RWPE1 (cell line): ENCODE measurements at places on chromosomes 16 and 17.

DNA sequence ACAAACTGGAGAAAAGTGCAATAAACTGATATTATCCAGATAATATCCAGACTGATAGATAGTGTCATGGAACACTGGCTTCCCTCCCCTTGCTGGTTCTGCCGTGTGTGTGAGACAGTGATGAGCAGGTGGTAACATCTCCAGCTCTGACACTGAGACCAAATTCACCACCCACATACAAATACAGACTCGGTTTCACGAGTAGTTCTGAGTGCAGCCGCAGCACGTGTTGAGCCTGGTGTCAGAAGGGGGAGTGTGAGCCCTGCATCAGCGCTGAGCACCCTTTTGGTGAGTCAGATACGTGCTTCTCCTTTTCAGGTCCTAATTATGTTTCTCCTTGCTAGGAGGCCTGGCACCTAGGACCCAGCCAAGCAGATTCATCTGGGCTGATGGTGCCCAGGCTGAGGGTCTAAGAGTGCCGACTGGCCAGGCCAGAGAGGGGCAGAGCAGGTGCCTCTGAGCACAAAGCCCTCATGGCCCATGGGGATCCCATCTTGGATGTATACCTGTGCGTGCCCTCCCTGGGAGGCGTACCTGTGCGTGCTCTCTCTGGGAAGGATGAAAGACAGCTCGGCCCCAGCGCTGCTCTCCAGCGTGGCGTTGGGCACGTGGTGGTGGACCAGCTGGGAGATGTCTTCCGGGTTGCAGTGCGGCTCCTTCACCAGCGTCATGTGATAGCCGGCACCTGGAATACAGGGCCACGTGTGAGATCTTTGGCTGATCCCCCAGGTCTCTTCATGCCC is 27.3 kb upstream of the RNPS1 start:
- no peak for DNase-seq

DNA sequence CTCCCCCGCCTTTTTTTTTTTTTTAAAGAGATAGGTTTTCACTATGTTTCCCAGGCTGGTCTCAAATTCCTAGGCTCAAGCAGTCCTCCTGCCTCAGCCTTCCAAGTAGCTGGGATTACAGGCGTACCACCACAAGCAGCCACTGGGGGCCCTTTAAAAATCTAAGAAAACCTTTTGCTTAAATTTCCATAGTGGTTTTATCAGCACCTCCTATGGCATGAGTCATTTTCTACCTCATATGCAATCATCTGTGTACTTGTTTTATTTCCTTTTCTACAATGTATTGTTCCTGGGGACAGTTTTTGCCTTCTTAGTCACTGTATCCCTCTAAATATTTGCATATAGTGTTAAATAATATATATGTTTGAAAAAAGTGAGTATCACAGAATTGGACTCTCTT is 29.2 kb downstream of the GNA13 start:
- DNase-seq, result peak; percentile 83

DNA sequence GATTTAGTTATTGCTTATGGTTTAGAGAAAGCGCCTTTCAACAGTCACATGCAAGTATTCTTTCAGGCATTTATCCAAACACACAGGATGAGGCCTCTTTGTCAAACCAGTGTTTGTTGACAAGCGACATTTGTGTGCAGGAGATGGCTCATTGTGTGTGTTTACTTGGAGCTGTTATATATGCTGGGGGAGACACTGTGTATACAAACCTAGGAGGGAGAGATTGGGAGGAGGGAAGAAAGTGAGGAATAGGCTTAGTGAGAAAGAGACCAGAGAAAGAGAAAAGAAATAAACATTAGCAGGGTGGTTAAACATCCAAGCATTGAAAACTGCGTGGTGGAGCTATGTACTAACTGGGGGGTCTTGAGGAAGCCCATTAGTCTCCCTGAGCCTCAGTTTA is 437.6 kb downstream of the MAF start:
- no peak for DNase-seq

- DNase-seq, result no peak
Measured at GRCh38 chr16:78075800-78076199, 23.7 kb upstream of the WWOX start.

- DNase-seq, result no peak
Measured at GRCh38 chr16:57758331-57759117, 23.0 kb downstream of the KATNB1 start.

DNA sequence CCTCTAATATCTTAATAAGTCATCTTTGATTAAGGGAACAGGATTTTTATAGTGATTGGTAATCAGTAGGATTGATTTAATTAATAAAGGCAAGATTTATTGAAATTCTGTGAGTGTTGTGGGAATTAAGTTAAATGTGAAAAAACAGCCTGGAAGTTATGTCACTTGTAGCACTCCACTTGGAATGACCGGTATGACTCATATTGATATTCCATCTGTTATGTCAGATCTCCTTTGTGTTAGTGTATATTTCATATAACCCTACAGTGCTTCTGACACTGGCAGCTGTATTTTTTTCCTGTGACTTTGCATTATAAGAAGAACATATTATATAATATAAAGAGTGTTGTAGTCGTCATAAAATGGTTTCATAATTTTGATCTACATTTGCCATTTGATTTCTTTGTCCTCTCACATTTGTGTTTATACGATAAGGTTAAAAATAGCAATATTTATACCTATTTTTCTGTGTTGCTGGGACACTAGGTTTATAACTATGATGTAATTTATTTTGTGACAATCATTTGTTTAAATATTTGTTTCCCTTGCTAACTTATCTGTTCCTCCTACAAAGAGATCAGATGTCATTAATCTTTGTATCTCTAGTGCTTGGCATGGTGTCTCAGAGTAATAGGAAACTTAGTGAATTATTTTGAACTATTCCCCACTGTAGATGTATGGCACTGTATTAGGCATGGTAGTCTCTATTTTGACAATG is 249.0 kb downstream of the BCAS3 start:
- no peak for DNase-seq
